Renal cortical epithelial cell (primary cell): ENCODE measurements at places on chromosomes 4 and X.

DNA sequence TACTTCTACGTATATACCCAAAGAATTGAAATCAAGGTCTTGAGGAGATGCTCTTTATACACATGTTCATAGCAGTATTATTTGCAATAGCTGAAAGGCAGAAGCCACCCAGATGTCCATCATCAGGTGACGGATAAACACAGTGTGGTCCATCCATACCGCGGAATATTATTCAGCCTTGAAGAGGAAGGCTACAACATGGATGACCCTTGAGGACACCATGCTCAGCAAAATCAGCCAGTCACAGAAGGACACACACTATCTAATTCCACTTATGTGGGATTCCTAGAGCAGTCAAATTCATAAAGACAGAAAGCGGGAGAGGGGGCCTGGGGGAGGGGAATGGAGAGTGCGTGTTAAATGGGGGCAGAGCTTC lies 44.5 kb downstream of the RGS12 start:
- DNase-seq, result no peak

- DNase-seq, result no peak
Observed at GRCh38 chrX:106467943-106468342, 143.8 kb upstream of the RADX start.

- DNase-seq, result peak; percentile 9
Observed at GRCh38 chrX:71870208-71871098, 40.2 kb upstream of the NHSL2 start.

DNA sequence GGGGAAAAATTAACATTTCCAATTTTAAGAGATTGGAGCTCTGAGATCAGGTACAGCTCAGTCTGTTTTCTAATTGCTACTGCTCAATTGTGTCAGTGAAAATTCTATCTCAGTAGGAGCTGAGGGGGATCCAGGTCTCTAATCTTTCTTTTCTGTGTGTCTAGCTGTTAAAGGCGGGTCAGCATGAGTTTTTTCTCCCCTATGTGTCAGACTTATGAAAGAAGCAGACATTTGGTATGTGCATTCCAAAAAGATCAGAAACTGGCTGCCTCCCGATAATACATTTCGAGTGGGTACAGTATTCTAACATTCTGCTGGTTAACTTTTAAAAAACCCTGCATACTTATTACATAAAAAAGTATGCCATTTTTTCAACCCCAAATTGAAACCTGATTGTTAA lies 72.4 kb downstream of the PCDH7 start:
- DNase-seq, result no peak

DNA sequence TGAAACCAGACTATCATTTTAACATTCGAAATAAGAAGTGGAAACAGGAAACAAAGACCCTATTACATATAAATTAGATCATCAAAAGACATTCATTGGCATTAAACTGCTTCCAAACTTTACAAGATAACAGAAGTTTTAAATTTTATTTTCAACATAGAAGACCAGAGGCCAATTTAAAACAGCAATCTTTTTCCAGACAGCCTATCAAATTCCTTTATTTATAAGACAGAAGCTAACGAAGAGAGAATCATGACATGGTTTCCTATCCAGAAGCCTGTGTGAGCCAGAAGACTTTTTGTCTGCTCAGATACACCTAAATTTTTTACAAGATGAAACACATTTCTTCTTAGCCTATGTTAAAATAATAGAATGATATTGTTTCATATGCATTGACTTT lies 291.9 kb downstream of the PPP3CA start:
- DNase-seq, result no peak
